ENCODE measurements at places on chromosomes 12 and 14.

GRCh38 chr12:30694412-30695198 lies 1.1 kb downstream of the IPO8 start:
- ATAC-seq, result peak; percentile 77

DNA sequence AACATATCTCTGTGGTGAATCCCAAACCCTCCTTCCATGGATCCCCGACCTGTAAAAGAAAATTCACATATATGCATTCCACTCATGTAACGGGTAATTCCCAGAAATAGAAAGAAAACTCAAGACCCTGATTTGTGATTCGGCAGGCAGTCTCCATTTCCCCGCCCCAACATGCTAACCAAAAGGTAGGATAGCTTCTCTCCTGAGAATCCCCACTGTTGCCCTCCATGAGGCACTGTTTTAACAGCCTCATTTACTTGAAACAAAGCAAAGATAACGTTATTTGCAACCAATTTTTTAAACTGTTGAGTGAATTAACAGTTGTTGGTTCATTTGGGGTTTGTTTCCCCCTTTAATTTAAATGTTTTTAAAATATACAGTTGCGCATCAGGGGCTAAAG lies 774 bp upstream of the SLC2A13 start:
- no peak for ATAC-seq

- no peak for ATAC-seq
Observed at GRCh38 chr14:55734731-55735130, 154.7 kb downstream of the KTN1 start.

- no peak for ATAC-seq
Observed at GRCh38 chr12:19165451-19165850, 35.9 kb downstream of the PLEKHA5 start.

DNA sequence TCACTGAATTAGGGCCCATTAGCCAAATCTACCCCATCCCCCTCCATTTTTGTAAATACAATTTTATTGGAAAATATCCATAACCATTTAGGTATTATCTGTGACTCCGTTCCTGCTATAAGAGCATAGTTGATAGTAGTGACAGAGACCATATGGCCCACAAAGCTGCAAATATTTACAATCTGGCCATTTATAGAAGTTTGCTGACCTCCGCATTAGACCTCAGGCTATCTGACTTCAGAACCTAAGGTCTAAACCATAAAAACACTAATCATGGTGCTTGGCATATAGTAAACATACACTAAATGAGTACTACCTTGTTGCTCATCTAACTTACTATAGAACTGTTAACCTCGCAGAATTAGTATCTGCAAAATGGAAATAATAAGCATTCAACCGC lies 124.8 kb downstream of the NPAS3 start:
- no peak for ATAC-seq

GRCh38 chr12:6347367-6348338 lies 5.8 kb upstream of the TNFRSF1A start:
- no peak for ATAC-seq

GRCh38 chr12:15180325-15180724 lies 40.9 kb downstream of the RERG start:
- no peak for ATAC-seq

DNA sequence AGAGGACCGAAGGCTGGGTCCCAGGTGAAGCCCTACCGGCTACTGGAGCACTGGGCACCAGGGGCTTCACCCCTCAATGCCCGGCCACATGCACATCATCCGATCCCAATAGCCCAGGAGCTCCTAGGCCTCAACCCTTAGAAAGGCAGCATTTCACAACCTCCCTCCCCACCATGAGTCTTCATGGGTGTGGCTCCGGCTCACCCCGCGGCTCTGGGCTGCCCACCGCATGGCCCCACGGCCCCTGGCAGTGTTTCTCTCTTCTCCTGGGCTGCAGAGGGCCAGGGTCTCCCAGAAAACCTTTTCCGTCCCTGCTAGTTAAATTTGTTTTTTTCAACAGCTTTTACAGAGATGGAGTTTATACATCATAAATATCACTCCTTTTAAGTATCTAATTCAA lies 28.6 kb upstream of the DLK1 start:
- no peak for ATAC-seq

GRCh38 chr14:53151523-53152183 lies 1.5 kb downstream of the DDHD1 start:
- ATAC-seq, result peak; percentile 64

GRCh38 chr12:52156757-52157565 lies 34.9 kb downstream of the KRT80 start:
- peak; percentile 89 for ATAC-seq

- ATAC-seq, result peak; percentile 18
Observed at GRCh38 chr12:65533177-65533883, 254.8 kb downstream of the MSRB3 start.

- no peak for ATAC-seq
Observed at GRCh38 chr12:20567413-20567812, 127.7 kb upstream of the SLCO1C1 start.

- ATAC-seq, result no peak
Observed at GRCh38 chr12:124597041-124597440, 29.6 kb upstream of the NCOR2 start.

DNA sequence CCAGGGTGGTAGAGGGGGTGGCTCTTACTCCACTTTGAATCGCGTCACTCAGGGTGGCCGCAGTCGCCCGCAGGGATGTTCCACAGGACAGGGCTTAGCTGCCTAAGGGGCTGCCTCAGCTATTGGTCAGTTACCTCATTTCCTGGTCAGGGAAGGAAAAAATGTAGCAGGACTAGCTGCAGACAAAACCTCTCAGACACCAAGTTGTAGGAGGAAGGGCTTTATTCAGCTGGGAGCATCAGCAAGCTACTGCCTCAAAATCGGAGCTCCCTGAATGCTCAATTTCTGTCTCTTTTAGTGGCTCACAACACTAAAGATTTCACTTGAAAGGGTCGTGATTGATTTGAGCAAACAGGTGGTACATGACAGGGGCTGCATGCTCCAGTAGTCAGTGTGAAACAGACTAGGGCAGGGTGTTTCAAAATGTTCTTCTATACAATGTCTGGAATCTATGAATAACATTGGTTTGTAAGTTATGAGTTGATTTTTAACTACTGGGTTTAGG lies 6.4 kb upstream of the CLEC6A start:
- peak; percentile 39 for ATAC-seq

GRCh38 chr12:78179346-78179745 lies 348.7 kb downstream of the NAV3 start:
- ATAC-seq, result no peak
